Activated naive CD8-positive, alpha-beta T cell treated with anti-CD3 and anti-CD28 coated beads for 36 hours (primary cell): ENCODE measurements at places on chromosomes 7 and 10.
A peak's percentile ranks its signal among the peaks of the same experiment; 100 is the strongest.

- no peak for DNase-seq
Measured at GRCh38 chr7:29858191-29858951, 52.1 kb downstream of the WIPF3 start.

GRCh38 chr7:71442492-71443190 is 310.7 kb downstream of the GALNT17 start:
- peak; percentile 5 for DNase-seq

GRCh38 chr7:134311807-134312206 is 4.9 kb downstream of the SLC35B4 start:
- no peak for DNase-seq

GRCh38 chr10:100109670-100110069 is 28.0 kb upstream of the CPN1 start:
- no peak for DNase-seq

DNA sequence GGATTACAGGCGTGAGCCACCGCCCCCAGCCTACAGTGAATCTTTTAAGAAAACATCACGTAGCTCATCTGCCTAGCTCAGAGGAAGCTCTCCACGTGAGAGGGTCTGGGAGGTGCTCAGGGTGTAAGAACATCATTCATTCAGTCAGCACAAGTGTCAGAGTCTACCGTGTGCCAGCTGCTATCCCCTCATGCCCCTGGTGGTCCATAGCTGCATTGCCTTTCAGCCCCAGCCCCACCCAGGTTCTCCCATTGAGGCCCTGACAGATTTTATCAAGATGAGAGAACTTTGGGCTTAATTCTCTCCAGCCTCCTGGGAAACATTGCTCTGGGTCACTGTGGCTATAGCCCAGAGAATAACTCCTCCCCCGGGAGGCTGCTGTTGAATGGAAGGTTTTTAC is 45.1 kb downstream of the ZNF503 start:
- no peak for DNase-seq

DNA sequence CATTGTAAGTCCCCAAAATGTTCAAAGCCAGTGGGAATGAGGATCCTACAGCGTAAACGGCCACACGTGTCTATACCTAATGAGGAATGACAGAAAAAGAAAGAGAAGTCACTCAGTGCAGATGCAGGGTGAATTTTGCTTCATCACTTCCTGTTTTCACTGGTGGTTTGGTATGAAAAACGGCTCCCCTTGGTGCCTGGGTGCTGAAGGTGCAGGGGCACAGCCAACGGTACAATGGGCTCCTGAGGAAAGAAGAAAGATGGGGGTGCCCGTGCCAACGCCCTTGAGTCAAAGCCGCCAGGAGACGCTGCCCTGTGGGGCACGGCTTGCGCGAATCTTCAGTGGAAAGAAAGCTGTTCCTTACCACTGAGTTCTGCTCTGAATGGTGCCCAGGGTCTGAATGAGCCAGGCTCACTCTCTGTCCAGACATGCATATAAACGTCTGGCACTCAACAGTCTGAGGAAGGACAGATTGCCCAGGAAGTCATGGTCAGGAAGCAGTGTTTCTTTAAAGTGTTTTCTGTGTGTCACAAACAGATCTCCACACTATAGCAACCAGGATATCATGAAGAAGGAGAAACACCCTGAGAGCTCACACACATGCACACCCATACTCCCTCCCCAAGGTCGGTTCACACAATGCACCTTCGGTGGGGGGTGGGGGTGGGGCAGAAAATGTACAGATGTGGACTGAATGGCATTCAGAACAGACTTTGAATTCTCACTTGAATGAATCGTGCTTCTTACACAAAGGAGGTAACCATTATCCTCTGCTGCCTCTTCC is 105.8 kb downstream of the ELMO1 start:
- peak; percentile 64 for DNase-seq

GRCh38 chr10:132957981-132958882 is 15.9 kb upstream of the CFAP46 start:
- no peak for DNase-seq

DNA sequence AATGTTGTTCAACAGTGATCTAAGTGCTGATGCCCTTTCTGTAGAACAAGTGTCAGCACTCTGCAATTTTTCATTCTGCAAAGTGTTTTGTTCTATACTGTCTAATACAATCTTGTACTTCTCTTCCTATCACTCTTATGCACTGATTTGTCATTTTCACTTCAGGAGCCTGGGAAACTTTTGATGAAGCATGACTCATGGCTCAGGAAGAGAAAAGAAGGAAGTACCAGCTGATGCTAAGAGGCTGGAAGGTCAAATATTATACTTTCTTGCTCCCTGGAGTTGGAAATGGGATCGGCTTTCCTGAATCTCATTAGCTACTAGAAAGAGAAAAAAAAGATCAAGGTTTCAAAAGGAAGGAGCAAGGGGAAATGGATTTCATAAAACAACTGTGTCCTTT is 45.8 kb downstream of the DGKI start:
- DNase-seq: no peak

- DNase-seq: no peak
Measured at GRCh38 chr10:70690589-70690988, 18.3 kb downstream of the ADAMTS14 start.

- DNase-seq: no peak
Measured at GRCh38 chr10:103186128-103186527, 6.9 kb downstream of the NT5C2 start.

GRCh38 chr10:80685355-80685754 is 147.7 kb downstream of the SH2D4B start:
- DNase-seq: no peak

DNA sequence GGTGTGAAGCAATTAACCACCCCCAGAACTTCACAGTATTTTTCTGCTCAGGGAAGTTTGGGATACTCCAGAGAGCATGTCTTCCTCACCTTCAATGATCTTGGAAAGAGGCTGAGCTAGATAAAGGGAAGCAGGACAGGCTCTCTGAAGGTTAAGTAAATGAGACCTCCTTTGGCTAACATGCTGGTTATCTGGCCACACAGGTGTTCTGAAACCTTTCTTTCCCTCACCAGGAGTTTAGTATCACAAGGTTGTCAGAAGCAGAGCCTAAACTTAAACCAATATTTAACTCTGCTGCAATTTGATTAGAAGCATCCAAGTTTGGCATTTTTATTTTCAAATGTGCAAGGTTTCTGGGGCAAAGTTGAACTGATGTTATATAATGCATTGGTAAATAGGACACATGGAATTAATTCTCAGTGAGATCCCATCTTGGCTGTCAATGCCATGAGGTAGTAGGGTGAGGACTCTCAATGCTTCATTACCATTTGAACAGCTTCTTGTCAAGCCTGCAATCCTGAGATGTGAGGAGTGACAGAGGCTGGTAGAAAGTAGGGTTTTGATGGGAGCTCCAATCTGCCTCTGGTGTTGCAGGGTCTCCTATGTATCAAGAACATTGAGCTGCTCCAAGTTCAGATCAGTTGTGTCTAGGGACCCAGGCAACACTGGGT is 3.6 kb upstream of the PNLIP start:
- no peak for DNase-seq

DNA sequence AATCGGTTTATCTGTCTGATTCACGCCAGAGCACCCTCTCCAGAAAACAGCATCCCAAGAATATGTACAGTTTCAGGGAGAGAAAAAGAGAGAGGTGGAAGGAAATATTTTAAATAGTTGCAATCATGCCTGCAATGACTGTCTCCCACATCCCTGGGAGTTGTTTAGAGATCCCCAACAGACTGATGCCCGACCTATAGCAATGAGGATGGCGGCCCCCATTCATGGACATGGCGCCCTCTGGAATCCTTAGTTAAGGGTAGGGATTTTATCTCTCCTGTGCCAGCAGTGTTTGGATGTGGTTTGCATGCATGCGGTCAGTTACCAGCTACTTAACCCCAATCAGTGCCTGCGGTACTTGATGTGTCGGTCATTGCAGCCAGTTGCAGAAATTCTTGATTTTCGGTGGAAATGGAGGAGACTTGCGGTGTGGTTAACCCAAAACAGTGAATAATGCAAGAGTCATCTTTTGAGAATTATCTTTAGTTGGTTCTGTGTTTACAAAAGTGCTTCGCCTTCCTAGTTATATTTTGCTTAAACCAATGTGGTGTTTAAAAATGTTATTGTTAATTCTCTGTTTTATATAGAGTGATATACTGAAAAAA is 186.0 kb upstream of the TCF7L2 start:
- DNase-seq: no peak

- DNase-seq: no peak
Measured at GRCh38 chr10:35192645-35193249, 66.1 kb downstream of the CREM start.

DNA sequence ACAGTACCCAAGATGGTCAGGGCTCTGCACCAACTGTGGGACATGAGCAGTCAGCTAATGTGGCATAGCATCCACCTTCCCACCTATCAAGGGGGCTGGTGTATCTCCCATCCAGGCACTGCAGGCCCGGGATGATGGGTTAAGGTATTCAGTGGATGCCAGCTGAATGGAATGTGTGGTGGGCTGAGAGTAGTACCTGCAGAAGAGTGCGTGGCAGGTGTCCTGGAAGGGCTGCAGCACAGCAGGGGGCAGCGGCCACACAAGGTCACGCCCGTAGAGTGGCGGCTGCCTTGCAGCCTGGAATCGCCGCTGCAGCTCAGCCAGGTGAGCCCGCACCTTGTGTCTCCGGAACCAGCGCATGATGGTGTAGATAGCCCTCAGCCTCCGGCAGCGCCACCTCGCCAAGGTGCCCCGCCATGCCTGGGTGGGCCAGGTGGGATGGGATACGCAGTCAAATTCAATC is 13.3 kb downstream of the MYO1G start:
- no peak for DNase-seq

DNA sequence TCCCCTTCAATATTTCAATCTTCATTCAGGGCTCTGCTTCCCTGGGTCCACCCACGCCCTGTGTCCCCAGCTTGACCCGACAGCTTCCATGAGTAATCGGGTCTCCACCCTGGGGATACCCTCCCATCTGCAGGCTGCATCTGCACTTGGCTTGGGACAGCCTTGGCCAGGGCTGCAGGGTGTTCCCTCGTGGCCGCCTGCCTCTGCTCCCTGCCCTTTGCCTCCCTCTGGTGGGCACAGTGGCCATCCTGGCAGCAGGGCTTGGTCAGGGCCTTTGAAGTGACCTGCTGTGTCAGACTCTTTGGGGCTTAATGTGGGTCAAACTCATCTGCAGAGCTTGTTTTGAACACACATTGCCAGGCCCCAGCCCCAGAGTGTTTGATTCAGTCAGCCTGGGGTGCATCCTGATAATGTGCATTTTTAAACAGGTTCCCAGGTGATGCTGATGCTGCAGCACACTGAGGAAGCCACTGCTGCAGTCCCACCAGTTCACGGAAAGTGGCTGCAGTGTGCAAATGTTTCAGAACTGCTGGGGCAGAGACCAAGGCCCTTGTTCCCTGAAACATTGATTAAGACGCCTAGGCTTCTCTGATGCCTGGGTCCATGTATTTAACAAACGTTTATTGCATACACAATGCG is 80.7 kb upstream of the SEC61G start:
- no peak for DNase-seq
